ENCODE measurements at places on chromosomes 1 and 21.

- DNase-seq: no peak
Measured at GRCh38 chr1:212315907-212316306, 30.7 kb downstream of the PPP2R5A start.

- no peak for DNase-seq
Measured at GRCh38 chr1:169511316-169512005, 25.7 kb upstream of the SLC19A2 start.

GRCh38 chr1:245800901-245801605 is 646.3 kb downstream of the KIF26B start:
- DNase-seq: no peak

DNA sequence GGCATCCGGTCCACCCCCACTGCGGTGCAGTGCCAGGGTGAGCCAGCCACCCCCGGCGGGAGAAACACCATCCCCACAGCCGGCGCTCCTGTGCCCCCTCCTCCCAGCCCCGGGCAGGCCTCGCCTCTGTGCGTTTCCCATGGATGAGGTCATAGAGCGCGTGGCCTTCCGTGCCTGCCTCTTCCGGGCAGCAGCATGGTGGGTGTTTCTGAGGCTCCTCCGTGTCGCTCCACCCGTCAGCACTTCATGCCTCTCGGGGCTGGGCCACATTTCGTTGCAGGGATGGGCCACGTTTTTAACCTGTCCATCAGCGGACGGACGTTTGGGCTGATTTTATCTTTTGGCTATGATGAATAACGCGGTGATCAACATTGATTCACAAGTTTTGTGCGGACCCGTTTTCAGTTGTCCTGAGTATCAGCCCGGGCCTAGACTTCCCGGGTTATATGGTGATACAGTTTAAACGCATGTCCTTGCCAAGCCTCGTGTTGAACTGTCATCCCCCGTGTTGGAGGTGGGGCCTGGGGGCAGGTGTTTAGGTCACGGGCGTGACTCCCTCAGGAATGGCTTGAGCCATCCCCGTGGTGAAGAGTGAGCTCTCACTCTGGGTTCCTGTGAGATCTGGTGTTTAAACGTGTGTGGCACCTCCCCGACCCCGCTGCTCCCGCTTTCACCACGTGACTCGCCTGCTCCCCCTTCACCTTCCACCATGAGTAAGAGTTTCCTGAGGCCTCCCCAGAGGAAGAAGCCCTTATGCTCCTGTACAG is 64.8 kb downstream of the SLX9 start:
- DNase-seq: no peak

GRCh38 chr1:91736146-91736714 is 149.7 kb downstream of the TGFBR3 start:
- no peak for DNase-seq

GRCh38 chr1:51170342-51170741 is 65.7 kb upstream of the RNF11 start:
- no peak for DNase-seq

DNA sequence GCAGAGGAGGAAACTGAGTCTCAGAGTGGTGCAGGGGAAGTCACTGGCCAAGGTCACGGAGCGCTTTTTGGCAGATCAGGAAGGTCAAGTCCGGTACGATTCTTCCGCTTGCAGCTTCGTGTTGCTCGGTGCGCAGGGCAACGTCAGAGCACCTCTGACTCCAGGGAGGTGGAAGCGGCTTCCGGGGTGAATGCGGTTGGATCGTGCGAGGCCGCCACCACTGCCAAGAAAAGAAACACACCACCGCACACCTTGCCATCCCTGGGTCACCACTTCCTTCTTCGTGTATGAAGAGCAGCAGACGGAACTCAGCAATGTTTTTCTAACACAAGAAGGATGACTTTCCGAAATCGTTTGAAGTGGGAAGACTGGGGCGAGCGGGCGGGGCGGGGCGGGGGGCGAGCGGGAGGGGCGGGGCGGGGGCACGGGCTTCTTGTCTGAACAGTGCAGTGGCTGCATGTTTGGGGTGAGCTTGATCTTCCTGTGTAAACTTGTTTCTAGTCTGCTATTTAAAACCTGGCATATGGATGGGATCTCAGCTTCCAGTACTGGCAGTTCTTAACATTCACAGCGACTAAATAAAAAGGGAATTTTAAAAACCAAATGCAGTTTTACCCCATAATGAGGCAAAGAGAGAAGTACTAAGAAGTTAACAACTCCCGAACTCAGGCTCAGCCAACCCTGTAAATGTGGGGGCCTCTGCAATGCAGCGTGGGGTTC is 300.0 kb downstream of the RRAGC start:
- no peak for DNase-seq

DNA sequence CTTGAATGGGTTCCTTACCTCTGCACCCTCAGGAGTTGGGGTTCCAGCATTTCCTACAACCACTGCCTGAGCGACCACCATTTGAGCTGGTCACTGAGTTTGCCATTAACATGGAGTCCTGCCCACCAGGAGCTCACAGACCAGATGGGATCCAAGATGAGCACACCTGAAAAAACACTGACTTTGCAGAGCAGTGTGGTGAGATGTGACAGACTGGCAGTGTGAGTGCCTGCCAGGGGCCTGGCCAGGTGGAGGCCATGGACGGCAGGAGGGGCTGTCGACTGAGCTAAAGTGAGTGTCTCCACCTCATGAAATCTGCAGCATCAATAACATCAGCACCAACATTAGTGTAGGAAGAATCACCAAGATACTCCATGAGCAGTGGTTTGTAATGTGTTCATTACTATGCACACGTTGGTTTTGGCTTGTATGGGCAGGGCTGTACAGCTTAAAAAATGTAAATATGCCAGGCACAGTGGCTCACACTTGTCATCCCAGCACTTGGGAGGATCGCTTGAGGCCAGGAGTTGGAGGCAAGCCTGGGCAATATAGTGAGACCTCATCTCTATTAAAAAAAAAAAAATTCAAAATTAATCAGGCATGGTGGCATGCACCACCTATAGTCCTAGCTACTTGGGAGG is 12.2 kb upstream of the MIXL1 start:
- no peak for DNase-seq

DNA sequence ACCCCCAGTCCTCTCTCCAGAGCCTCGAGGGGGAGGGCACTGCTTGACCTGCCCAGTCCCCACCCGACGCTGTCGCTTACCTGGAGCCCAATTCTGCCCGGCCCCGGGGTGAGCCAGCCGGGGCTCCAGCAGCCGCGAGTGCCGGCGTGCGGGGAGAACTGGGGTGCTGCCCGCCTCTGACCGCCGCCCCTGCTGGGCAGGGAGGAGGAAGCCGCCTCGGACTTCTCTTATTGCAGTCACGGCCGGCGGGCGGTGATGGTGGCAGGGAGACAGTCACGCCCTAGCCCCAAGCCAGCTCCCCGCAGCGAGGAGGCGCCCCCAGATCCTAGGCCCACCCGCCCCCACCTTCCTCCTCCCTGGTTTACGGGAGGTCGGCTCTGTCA is at the start of gene FGR:
FGR (minus strand) TSS at position 201 of the 383 bp plus-strand sequence. CDS start 11,269 bp downstream, outside the sequence.
- no peak for DNase-seq

GRCh38 chr1:153506831-153507413 is 28.9 kb downstream of the S100A6 start:
- no peak for DNase-seq

DNA sequence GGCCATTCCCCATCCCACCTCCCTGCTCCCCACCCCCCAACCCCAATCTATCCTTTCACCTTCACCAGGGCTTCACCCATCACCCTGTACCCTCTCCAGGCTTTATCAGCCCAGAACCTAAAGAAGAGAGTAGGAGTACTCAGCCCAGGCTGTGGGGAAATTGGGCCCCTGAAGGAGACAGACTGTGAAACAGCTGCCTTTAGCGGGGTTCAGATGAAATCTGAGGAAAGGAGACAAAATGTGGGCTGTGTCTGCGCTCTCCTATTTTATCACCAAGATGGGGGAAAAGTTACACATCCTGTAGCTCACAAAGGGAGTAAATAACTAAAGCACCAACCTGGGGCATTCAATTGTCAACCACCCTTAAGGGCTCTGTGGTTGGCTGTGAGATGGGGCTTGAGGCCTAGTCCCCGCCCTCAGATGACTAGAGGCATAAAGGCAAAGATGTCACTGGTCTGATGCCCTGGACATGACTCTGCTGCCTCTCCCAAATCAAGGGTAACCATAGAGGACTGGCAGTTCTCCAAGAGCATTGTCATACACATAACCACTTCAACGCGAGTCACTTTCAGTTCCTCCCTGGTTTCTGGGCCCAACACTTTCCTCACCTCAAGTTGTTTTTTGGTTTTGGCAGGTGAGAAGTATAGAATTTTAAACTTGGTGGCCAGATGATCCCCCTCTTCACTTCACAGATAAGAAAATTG is 30.0 kb downstream of the SLC27A3 start:
- DNase-seq: no peak

DNA sequence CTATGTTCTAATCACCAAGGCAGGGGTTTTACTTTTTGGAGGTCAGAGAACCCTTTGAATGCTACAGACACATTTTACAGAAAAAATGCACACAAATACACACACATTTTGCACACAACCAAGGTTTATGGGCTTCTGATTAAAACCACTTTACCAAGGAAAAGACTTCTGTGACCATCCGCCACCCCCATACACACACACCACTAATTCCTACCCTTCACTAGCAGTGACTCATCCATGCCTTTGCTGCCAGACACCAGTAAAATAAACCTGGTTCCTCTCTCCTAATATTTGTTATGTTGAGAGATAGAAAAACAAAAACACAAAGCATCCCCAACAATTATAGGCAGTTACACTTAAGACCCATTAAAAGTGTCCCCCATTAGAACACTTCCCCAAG is 12.9 kb downstream of the PIGM start:
- no peak for DNase-seq

DNA sequence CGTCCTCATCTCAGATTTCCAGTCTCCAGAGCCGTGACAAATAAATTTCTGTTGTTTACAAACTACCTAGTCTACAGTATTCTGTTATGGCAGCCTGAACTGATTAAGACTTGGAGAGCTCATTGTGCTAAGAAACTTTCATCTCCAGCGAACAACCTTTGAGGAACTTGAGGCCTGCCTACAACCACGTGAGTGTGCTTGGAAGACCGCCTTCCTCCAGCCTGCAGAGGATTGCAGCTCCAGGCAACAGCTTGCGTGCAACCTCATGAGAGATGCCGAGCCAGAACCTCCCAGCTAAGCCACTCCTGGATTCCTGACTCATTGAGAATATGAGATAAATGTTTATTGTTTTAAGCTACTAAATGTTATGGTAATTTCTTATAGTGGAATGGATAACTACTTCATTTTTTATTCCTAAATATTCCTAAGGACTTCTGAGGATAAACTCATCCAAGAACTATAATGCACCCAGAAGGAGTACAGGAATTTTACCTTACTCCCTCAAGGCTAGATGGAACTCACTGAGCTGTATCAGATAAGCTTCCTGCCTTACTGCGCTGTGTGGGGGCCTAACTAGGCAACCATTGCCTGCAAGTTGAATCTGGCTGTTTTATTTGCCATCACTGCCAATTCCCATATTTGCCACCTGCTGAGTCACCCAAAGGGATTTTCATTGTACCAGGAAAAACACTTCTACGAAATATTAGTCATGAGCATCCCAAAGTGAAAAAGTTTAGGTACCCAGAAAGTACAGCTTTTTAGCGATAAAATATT is 17.6 kb downstream of the FAM177B start:
- DNase-seq: no peak

- no peak for DNase-seq
Measured at GRCh38 chr1:9340864-9341263, 48.2 kb downstream of the SPSB1 start.

DNA sequence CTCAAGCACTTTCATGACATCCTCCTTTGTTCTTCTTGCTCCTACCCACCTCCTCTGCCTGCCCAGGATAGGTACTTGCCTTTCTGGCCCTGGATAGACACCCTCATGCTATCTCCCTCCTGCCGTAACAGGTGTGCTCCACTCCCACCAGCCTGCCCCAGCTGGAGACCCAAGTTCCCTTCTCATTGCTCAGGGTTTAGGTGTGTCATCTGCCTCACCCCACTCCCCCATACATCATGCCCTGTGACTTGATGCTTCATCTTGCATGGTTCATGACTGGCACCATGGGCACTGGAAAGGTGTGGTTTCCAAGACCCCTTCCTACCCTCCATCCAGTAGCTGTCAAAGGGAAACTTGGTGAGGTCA is 5.9 kb downstream of the RHEX start:
- no peak for DNase-seq

GRCh38 chr1:227913764-227914721 is 33.7 kb downstream of the WNT9A start:
- no peak for DNase-seq

- no peak for DNase-seq
Measured at GRCh38 chr1:190212450-190212849, 265.2 kb downstream of the BRINP3 start.

DNA sequence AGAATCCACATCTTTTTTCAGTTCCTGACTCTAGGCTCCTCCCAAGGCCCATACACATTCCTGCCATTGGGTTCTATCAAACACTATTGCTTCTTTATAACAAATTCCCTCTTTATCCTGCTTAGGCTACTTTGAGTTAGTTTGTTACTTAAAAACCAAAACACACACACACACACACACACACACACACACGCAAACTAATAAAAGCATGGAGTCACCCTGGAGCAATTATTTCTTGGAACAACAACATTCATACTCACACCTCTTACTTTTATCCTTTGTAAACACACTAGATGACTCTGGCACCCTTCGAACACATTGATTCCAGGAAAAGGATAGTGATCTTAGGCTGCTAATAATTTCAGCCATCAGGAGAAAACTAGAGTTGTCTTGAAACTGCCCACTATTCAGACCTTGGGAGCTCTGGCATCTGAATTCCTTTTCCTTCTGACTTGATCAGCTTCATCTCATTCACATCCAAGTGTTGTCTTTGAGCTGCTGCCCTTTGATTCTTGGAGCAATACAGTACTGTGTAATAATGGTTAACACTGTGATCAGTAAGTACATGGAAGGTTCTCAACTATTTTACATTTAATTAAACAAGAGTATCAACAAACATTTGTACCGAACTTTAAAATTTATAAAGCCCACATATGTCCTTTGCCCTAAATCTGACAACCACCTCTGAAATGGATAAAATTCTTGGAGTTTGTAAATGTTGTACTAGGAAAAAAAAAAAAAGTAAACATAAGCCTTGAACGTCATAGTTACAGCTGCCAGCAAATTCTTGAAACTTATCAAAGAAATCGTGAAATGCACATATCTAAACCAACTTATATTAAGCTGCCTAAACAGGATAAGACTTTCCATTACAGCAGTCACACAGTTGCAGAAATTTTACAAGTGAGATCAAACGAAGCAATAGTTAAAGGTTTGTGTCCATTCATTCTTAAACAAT is 2.8 kb upstream of the SEC22B start:
- no peak for DNase-seq

DNA sequence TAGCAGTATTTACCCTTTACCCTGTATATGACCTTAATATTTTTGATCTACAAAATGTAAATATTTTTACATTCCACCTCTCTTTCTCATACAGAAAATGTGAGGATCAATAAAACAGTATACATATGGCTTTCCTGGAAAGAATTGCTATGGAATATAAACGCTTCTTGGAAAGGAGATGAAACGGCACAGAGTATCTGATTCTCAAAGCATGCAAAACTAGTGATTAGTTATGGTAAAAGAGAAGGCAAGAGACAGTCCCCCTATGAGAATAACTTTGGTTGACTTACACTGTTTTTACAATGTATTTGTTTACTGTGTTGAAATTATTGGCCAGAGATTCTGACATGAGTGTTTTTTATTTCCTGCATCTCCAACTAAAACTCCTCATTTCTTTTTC is 204.6 kb upstream of the C21orf91 start:
- no peak for DNase-seq

Data from NCI-H1048 (cell line).